ENCODE measurements at places on chromosomes 4 and X.

DNA sequence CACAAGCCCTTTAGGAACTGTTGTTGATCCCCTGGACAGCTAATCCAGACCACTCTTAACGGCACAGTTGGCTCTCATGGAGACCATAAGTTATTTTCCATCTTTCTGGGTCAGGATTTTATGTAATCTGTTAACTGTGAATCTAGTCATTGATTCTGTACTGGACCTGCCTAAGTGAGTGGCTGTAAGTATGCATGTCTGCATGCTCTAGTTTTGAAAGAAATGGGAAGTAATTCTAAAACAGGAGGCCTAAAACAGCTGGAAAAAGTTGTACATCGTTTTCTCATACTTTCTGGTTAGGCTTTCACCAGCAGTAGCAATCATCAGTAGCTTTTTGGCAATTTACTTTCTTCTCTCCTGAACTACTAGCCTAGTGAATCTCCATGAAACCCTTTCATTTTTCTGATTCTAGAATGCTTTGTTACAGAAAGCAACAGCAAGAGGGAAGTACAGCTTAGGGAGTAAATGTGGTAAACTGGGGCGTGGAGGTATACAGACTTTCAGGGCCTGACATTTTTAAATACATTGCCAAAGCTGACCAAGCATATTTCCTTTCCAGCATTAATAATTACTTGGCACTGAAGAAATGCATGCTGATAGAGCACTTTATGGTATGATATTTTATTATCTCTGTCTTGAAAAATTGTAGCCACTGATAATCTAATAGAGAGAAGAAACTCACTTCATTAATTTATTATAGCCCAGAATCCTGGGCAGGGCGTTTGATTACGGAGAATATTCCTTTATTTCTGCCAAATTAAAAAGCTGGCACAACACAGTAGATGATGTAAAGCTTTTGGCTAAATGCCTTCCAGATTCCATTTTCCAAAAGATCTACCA is 202.7 kb downstream of the BANK1 start:
- DNase-seq = no peak

DNA sequence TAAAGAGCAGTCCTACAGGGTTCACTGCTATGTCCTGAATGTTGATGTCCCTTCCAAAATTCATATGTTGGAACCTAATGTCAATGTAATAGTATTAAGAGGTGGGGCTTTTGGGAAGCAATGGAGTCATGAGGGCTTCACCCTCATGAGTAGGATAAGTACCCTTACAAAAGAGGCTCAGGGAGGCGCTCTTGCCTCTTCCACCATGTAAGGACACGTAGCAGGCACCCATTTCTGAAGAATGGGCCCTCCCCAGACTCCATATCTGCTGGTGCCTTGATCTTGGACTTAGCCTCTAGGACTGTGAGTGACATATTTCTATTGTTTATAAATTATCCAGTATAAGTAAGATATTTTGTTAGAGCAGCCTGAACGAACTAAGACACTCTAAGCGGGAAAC is 15.8 kb downstream of the MED28 start:
- DNase-seq = no peak

DNA sequence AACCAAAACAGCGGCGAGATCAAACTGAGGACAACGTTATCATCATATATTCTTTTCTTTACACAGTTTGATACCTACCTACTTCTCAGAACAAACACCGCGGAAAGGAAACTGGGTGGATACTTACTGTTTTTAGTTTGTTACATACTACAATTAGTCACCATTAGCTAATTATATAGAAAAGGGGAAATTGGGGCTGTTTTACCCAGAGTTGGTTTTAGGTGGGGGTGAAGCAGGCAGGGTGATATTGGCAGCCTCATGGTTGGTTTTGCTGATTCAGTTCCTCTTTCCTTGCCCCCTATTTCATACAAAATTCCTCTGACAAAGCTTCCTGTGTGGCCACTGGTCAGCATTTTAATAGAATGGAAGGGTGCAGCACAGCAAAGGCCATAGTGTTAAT is 77.8 kb downstream of the SORBS2 start:
- DNase-seq = no peak

GRCh38 chr4:73540826-73541225 is 59.3 kb downstream of the AFM start:
- no peak for DNase-seq

- DNase-seq = no peak
Observed at GRCh38 chr4:119299741-119300100, 22.2 kb downstream of the FABP2 start.

- DNase-seq = no peak
Observed at GRCh38 chr4:102780476-102781144, 19.8 kb upstream of the MANBA start.

DNA sequence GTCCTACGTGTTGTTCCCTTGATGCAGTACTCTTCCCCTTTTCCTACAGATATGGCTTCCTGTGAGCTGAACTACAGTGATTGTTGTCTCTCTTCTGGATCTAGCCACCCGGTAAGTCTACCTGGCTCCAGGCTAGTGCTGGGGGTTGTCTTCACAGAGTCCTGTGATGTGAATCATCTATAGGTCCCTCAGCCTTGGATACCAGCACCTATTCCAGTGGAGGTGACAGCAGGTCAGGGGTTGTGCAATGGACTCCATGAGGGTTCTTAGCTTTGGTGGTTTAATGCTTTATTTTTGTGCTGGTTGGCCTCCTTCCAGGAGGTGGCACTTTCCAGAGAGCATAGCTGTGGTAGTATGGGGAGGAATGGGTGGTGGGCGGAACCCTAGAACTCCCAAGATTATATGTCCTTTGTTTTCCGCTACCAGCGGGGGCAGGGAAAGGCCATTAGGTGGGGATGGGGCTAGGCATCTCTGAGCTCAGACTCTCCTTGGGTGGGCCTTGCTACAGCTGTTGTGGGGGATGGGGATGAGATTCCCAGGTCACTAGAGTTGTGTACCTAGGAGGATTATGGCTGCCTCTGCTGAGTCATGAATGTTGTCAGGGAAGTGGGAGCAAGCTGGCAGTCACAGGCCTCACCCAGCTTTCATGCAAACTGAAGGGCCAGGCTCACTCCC is 121.4 kb upstream of the ANKRD50 start:
- no peak for DNase-seq

DNA sequence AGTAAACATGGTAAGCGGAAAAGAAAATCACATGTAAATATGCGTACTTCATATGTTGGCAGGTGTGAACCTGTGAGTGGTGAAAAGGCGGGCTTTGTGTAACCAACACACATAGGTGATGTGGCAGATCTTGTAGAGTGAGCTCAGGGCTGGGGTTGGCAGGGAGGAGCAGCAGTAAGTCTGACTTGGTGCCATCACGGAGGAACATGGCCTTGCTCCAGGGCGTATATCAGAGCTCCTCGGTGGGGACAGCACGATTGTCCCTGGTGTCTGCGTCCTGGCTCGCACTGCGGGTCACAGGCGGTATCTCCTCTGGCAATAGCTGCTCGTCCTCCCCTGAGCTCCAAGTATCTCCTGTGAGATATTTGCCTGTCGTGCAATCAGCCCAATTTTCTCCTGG is 733.6 kb downstream of the TRIML1 start:
- DNase-seq = no peak

GRCh38 chr4:180950377-180950776 is 1292.8 kb upstream of the TENM3 start:
- no peak for DNase-seq

DNA sequence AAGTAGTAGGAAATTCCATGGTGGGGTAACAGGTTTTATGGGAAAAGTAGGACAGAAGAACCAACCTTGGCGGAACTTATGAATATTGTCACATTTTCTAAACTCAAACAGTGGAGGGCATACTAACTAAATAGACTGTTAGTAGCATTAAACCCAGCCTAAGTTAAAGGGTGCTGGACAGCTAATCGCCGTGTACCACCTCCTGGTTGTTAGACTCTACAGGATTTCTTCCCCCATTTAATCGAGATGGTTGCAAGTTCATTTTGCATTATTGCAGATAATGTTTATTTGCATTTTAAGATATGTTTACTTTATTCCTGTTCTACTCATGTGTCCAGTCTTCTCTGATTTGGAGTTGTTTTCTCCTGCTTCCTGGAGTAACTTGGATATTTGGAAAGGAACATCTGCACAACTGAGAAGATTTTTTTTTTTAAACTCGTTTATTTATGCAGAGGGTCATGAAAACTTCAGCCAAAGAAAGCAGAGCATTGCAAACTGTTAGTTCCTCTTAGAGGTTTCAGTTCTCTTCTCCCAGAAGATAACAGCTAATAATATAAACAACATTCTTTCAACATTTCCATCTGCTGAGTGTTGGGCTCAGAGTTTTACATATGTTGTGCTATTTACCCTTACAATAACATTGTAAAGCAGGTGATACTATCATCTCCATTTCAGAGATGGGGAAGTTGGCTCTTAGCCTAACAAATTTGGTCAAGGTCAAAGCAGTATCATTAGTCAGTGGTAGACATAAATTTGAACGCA is 51.5 kb upstream of the TBC1D9 start:
- no peak for DNase-seq

- DNase-seq = no peak
Observed at GRCh38 chr4:89788206-89789072, 48.5 kb downstream of the SNCA start.

Data from stimulated activated CD8-positive, alpha-beta memory T cell treated with anti-CD3 and anti-CD28 coated beads, Interleukin-15, amount 100 ng/mL, for 48 hours (primary cell).